ENCODE measurements at places on chromosomes 7 and 10.

DNA sequence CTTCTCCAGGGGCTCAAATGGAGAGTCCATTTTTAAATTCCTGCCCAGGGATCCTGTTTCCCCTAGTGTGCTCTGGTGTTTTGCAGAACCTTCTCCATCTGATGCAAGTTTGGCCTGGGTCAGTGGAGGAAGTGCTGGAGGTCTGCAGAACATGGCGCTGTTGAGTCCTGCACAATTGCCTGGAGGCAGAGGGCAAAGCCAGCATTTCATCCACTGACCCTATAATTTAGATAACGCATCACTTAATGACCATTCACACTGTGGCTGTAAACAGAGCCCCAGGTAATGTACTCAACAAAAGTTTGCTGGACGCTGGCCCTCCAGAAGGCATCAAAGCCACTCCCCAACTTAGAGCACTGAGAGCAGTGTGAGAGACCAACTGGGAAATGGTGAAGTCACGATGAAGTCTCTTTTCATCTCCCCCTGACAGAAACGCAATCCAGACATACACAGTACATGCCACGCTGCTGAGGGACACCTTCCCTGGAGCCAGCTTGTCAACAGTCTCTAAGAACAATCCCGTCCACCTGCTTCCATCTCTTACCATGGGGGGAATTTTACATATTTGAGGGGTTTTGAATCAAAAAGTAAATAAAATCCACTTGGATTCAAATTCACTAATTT, 13.4 kb downstream of the C10orf71 start:
- DNase-seq = no peak

GRCh38 chr7:75977743-75978142, 16.7 kb downstream of the TMEM120A start:
- DNase-seq = no peak

DNA sequence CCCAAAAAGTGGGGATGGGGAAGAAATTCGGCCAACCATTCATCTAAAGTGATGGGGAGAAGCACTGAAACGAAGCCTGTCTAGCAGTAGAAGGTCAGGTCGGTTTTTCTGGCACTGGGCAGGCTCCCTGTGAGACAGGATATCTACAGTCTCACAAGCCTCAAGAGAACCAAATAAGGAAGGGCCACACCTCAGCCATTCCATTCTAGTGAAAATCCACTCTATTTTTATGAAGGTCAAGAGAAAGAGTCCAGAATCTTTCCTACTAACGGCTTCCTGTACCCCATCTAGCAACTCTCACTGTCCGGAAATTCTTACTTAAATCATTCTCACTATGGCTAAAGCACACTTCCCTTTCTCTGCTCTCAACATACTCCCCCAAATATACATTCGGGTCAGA, 267.1 kb downstream of the PRPF18 start:
- DNase-seq = no peak

- no peak for DNase-seq
These were observed 42.3 kb upstream of the CYCS start for GRCh38 chr7:25167262-25167843.

DNA sequence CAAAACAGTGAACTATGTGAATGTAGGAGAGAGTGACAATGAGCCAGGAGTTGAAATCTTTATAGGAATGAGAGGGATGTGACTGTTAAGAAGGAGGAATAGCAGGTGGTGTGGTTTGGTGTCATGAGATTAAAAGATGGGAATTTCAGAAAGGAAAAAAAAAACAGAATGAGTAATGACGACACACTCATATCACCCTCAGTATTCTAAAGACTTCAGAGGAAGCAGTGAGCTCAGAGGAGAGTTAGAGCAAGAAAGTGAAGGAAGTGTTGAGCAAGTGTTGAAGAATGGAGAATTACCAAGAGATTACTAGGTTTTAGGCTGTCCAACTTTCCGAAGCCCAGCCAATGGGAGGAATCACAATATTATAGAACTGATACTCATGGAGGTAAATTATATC, 220.5 kb upstream of the HGF start:
- DNase-seq = no peak

- DNase-seq = no peak
These were observed 314.8 kb downstream of the DNAJB6 start for GRCh38 chr7:157651366-157652160.

DNA sequence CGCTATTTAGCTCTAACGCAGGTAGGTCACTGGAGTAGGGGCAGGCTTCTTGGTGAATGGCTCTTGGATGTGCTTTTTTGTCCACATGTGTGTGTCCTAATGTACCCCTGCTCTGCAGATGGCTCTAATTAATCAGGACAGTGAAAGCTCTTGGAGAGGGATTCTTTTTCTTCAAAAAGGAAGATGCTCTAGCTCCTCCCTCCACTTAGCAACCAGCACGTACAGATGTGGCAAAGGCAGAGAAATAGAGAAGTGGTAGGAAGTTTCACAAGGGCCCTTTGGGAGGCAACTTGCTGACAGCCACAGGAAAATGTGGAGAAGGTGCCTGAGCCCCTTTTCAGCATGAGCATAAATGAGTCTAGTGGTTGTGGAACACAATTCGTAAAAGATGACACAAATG, 221.7 kb downstream of the PLXNA4 start:
- DNase-seq = no peak
